ENCODE measurements at places on chromosomes 11 and 22.

DNA sequence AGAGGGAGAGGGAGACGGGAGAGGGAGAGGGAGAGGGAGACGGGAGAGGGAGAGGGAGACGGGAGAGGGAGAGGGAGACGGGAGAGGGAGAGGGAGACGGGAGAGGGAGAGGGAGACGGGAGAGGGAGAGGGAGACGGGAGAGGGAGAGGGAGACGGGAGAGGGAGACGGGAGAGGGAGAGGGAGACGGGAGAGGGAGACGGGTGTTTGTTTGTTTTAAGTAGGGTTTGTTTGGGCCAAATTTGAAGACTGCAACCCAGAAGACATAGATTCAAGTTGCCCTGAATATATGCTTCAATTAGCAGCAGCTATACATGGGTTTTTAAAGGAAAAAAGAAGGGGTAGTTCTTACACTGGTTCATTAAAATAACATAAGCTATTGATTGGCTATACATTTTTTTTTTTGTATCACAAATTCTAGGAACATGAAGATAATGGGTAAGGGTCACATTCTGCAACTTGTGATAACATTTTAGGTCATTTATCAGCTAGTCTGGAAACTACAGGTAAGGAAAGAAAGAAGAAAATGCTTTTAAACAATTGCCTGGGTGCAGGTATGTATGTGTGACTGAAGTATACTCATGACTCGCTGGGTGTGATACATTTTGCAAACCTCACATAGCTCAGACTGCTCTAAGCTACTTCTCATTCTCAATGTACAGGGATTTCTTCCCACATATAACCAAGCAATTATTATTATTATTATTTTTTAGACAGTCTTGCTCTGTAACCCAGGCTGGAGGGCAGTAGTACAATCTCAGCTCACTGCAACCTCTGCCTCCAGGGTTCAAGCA, 67.3 kb downstream of the MCHR1 start:
- no peak for DNase-seq

DNA sequence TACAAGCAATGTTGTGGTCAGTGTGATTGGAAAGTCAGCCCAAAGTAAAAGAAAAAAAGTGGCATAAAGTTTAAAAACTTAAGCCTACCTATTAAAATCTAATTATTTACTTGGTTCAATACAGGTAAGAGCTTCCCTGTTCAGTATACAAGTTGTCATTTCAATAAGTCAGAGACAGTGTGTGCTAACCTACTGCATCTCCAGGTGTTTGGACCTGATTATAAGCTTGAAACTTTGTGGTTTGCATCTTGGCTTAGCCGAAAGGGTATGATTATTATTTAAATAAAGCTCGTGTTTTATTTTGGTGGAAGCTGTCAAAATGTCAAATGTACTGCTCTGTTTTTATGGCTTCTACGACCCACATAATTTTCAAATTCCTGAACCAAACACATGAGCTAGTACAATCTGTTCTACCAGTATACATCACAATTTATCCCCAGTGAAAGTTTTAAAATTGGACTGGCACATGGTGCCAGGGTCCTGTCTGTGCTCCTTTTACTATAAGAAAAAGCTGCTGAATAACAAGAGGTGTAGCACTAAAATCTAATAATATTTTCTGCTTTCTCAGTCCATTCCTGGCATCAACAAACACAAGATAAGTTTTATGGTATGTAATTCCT, 103.9 kb upstream of the ANO3 start:
- DNase-seq: no peak

GRCh38 chr11:8204025-8204424, 35.2 kb upstream of the RIC3 start:
- DNase-seq: no peak

DNA sequence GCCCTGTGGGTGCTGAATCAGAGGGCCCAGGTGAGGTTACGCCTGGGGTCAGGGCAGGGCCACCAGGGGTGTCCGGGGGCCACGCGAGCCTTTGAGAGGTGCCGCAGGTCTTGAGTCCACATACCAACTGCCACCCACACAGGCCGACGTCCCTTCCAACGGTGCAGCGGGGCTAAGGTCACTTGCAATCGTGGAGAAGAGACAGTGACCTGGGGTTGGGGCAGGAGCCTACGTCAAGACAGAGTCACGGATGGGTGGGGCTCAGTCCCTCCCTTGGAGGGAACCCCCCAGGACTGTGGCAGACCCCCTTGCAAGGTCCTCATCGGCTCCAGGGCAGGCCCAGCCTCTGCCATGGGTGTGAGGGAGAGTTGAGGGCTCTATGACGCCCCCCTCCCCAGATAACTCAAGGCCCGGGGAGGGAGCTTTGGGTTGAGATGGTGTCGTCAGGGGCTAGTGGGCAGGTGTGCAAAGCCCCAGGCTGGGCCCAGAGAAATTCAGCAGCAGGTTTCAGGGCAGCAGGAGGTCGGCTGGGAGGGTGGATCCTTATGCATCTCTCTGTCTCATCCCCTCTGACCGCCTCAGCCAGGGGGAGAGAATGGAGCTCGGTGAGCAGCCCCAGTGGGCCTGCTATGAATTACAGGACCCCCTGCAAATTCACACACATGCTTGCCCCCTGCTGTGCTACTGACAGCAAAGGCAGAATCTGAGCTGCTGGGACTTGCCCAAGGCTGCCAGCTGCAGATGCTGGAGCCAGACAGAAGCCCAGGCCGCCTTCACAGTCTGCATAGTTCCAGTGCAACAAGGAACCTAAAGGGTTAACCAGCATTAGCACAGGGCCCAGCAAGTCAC, 60.0 kb downstream of the MYEOV start:
- DNase-seq: no peak

- DNase-seq: no peak
Observed at GRCh38 chr11:120039039-120039438, 98.9 kb downstream of the TRIM29 start.

GRCh38 chr11:128424271-128424711, 163.1 kb downstream of the ETS1 start:
- DNase-seq: no peak

- DNase-seq: no peak
Observed at GRCh38 chr11:132504501-132505041, 1027.7 kb downstream of the OPCML start.
